Right hindlimb (tissue), 1 donor: ENCODE measurements at places on chromosomes 16 and 17.

- DNase-seq, result peak; percentile 82
Measured at GRCh38 chr17:64146418-64147109, 16.6 kb upstream of the ERN1 start.

- no peak for DNase-seq
Measured at GRCh38 chr16:17836868-17837602, 366.3 kb upstream of the XYLT1 start.

DNA sequence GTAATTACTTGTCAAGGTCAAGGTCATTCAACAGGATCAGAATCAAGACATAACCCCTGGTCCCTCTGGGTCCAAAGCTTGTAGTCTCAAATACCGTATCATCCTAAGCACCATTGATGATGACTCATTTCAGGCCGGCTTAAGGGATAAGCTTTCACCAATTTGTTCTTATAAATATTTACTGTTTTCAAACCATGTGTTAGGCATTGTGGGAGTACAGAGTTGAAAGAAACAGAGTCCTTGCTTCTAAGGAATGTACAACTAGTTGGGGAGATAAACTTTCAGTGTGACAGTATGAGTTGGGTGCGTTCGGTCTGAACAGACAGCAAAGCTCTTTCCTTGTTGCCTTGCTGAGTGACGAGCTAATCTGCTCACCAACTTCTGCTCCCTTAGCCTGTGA lies 183.5 kb upstream of the MAF start:
- no peak for DNase-seq

DNA sequence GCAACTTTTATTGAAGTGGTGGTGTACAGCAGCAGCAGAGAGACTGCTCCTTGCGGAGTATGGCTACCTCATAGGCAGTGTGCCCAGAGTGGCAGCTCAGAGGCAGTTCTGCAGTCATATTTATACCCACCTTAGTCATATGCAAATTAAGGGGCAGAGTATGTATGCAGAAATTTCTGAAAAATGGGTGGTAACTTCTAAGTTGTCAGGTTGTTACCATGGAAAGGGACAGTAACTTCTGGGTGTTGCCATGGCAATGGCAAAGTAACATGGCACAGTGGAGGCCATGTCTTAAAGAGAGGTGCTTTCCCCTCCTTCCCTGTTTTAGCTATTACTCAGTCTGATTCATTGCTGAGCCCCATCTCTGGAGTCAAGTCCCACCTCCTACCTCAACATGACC lies 53.4 kb downstream of the MEOX1 start:
- DNase-seq, result no peak

GRCh38 chr17:68581863-68582645 lies 19.1 kb downstream of the FAM20A start:
- DNase-seq, result no peak

- DNase-seq, result no peak
Measured at GRCh38 chr17:76588182-76588581, 2.5 kb upstream of the ST6GALNAC2 start.

DNA sequence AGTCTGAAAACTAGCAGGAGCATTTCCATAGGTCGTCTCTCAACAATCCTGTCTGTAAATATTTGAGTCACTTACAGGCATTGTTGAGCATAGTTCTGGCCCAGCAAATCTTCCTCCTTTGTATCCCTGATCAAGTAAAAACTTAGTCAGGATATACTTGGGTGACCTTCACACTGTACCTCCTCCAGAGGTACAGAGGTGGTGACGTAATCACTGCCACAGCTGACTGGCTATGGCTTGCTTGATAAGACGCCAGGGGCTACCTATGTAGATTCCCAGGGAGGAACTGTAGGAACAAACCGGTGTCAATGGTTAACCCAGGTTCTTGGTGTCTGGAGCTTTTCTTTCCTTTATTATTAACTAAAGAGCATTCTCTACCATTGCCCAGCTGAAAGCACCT lies at the start of gene KCNJ16:
TSS of gene KCNJ16 (plus strand) at position 270 of the 400 bp plus-strand sequence. CDS start 56,863 bp downstream, outside the sequence.
- DNase-seq, result no peak

DNA sequence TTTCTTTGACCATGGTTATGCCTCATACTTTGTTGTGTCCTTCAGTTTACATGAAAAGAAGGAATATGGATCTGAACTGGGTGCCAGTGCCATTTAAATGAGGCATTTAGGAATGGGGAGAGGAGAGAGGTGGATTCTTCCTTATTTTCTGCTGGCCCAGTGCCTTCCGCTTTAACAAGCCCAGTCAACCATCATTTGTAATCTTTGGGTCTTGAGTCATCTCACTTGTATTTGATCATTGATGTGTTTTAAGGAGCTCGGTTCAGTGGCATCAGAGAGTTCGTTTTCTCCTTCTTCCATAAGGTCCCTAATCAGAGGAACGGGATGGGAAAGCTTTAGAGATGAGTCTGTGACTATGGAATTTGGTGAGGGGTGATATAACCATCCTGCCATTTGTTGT lies 334.9 kb downstream of the WWOX start:
- no peak for DNase-seq

DNA sequence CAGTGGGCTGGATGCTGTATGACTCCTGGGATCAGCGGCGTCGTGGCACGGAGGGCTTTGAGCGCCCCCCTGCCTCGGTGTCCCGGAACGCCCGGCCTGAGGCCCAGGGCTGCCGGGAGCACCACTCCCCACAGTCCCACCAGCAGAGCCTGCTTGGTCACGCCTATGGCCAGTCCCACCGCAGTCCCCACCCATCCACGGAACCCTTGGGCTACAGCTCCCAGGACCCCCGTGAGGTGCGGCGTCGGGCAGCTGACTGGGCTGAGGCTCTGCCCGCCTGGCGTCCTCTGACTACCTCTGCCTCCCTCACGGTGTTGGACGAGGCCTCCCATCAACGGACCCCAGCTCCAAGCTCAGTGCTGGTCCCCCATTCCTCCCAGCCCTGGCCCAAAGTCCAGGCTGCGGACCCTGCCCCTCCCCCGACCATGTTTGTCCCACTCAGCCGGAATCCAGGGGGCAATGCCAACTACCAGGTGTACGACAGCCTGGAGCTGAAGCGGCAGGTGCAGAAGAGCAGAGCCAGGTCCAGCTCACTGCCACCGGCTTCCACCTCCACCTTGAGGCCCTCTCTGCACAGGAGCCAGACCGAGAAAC lies 1.6 kb downstream of the SPEM2 start:
- no peak for DNase-seq

GRCh38 chr16:67969254-67970039 lies 1.0 kb upstream of the SLC12A4 start:
- DNase-seq, result no peak

- DNase-seq, result no peak
Measured at GRCh38 chr16:27195941-27196595, 7.3 kb upstream of the KDM8 start.

DNA sequence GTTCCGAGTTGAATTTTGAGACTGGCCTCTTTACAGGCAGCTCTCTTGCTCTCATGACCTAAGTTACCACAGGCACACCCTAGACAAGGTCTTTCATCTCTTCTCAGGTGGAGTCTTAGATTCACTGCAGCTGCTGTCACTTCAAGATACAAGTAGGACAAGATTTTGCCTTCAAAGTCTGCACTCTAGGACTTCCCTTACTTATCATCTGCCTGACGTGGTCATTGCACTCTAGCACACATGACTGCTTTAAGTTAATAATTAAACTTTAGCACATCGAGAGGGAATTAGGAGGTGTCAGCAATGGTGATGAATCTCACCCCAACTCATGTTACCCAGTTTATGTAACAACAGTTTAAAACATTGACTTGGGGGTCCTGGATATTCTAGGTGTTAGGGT lies 25.6 kb downstream of the RNF135 start:
- DNase-seq, result no peak

DNA sequence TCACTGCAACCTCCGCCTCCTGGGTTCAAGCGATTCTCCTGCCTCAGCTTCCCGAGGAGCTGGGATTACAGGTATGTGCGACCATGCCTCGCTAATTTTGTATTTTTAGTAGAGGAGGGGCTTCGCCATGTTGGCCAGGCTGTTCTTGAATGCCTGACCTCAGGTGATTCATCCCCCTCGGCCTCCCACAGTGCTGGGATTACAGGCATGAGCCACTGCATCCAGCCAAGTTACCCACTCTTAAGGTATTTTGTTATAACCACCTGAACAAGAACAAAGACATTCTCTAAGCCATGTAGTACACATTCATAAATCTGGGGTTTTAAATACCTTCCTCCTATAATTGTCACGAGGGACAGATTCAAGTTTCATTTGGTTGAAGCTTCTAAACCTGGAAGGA lies 12.3 kb upstream of the TMEM170A start:
- DNase-seq, result no peak

DNA sequence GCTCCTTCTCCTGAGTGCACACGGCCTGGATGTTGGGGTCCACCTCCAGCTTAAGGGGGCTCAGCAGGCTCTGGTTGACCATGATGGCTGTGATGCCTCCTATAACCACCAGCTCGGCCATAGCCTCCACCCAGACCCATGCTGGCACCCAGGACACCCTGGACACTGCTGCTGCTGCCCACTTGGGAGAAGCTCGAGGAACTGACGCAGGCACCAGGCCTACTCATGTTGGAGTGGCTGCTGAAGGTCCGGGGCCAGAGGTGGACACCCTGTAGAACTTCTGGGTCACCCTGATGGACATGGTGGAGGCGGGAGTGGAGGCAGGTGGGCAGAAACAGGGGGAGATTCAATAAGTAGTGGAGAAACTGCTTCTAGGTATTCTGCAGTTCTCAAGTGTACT lies 28.0 kb downstream of the IKZF3 start:
- no peak for DNase-seq

- DNase-seq, result no peak
Measured at GRCh38 chr17:34299027-34299426, 13.5 kb downstream of the CCL11 start.

DNA sequence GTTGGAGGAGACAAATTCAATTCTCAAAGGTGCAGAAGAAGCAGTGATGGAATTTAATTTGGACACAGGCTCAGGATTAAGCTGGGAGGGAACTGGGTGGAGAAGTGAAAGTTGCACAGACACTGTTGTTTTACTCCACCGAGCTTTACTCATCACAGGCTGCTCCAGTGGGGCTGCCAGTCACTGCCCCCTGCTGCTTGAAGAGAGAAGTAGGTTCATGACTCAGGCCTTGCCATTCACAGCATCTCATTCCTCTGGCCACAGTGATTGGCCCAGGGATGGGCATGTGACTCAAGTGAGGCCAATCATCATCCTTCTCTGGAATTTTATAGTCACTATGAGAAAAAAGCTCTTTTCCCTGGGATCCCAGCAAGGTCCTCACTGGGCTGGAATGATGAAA lies 11.8 kb downstream of the GNAO1 start:
- DNase-seq, result no peak

- no peak for DNase-seq
Measured at GRCh38 chr17:63480826-63481487, 4.1 kb downstream of the ACE start.

GRCh38 chr17:19583871-19584270 lies 50.2 kb downstream of the SLC47A1 start:
- DNase-seq, result no peak

GRCh38 chr17:7440834-7441195 lies 1.5 kb downstream of the FGF11 start:
- peak; percentile 77 for DNase-seq

DNA sequence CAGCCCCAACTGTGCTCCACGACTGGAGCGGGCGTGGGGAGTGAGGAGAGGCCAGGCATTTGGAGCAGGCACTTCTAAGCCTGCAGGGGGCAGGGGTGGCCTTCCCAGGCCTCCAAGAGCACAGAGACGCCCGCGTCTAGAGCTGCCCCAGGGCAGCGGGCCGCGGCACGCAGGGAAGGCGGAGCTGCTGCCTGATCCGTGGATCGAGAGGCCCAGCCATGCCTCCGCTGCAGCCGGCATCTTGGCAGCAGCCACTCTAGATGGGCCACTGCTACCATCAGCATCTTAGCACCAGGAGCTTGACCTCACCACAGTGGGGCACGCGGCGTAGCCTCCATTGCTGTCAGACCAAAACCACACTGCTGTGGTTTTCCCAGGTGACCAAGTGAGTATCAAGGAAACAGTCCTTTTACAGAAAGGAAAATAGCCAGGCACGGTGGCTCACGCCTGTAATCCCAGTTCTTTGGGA lies 20.4 kb upstream of the WDR45B start:
- DNase-seq, result peak; percentile 67

GRCh38 chr17:66542129-66542966 lies 239.9 kb downstream of the PRKCA start:
- no peak for DNase-seq

DNA sequence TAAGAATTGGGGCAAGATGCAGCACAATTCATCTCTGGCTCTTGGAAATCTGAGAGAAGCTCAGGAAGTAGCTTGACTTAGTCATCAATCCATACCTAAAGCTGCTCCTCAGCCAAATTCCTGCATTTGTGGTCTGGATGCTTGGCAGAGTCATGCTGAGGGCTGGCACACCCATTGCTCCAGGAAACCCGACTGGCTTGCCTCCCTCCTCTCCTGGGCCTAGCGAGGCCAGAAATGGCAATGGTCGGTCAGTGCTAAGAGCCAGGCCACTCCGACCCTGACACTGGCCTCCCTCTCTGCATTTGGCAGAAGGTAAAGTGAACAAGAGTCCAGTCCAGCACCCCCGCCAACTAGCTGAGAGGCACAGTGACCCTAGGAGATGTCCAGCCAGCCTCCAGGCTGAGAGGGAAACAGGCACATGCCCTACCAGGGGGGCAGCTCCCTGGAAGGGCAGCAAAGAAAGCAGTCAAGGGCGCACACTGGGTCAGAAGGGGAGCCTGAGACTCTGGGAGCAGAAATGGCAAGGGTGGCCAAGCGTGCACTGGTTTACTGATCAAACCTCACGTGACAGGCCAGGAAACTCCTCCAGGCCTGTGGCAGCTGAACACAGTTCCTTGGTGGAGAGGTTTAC lies 10.0 kb downstream of the POLDIP2 start:
- no peak for DNase-seq

GRCh38 chr17:29032857-29033197 lies 10.1 kb upstream of the PIPOX start:
- DNase-seq, result no peak

DNA sequence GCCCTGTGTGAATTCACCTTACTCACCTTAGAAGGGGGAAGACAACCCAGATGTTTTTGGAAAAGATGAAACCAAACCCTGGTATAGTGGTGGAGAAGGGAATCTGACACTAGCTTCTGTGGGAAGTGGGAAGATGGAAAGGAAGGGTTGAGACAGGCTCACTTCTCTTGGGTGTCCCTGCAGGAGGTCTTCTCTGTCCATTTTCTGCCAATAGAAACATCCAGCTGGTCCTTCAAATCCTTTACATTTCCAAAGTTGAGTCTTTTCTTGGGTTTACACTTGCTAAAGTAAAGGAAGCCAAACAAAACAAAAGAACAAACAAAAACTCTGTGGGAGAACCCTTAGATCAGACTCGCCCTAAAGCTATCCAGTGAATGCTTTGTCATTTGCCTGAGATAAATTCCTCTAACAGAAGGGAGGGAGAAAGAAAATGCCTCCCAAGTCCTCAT lies 10.2 kb downstream of the HOXB1 start:
- DNase-seq, result no peak

- DNase-seq, result no peak
Measured at GRCh38 chr17:28706471-28707338, 5.0 kb downstream of the PROCA1 start.
